ENCODE measurements at places on chromosomes 4 and X.

DNA sequence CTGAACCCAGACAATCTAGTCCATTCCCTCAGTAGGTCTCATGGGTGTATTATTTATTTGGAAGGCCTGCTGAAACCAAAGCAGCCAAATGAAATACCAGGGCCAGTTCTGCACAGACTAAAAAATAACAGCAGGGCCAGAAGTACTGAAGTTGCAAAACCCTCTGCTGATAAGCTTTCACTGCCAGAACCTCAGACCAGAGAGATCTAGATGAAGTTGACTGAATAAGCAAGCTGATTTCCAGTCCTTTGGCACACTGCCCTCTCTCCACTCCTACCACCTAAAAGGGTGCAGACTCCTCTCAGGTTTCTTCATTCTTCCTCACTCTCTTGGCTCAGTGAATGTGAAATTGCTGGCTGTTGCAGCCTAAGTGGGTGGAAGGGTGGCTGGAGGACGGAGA is 276.7 kb upstream of the KLF3 start:
- DNase-seq, result no peak

DNA sequence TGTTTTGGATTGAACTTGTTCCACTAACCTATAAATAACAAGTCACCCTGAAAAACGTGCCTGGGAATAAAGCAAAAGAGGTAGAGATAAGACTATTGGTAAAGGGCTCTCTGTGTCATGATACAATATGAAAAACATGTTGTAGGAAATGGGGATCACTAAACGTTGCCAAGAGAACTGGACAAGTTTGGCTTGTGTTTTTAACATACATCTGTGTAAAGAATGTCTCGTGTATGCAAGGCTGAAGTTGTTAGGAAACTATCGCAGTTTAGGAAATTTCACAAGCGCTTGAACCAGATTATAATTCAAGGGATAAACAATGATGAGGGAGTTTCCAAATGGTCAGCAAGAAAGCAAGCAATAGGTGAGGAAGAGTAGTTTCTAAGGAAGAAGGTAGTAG is 655.8 kb downstream of the PCDH7 start:
- no peak for DNase-seq

GRCh38 chr4:89078300-89078699 is 21.3 kb upstream of the FAM13A start:
- no peak for DNase-seq

DNA sequence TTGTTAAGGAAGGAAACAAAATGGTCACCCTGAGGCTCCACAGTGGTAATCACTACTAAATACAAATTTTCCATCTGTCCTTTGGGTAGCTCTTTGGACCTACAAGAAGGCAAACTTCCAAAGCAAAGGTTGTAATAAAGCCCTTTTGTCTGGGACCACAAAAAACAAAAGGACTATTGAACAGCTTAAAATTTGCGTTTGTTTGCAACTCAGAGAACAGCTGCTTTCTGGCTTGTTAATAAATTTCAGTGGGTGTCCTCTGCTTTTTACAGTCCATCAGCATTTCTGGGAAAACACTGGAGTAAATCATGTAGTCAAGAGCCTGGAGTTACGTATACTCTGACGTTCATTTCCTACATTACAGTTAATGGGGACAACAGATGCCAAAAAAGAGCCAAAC is 439.7 kb upstream of the DIAPH2 start:
- DNase-seq, result no peak

DNA sequence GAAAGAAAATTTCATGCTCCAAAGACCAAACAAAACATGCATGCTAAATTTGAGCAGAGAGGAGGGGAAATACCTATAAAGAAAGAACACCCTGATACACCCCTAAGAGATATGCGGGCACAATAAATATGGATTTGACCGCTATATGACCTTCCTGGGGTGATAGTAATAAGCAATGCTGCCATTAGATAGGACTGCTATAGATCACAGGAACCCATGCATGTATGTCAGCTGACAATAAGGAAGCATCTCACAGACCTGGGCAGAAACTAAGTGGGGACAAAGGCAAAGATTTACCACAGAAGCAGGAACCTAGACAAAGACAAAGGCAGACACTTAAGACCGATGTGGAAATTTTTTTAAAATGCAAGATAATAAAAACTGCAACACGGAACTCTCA is 21.3 kb downstream of the ZNF721 start:
- no peak for DNase-seq

DNA sequence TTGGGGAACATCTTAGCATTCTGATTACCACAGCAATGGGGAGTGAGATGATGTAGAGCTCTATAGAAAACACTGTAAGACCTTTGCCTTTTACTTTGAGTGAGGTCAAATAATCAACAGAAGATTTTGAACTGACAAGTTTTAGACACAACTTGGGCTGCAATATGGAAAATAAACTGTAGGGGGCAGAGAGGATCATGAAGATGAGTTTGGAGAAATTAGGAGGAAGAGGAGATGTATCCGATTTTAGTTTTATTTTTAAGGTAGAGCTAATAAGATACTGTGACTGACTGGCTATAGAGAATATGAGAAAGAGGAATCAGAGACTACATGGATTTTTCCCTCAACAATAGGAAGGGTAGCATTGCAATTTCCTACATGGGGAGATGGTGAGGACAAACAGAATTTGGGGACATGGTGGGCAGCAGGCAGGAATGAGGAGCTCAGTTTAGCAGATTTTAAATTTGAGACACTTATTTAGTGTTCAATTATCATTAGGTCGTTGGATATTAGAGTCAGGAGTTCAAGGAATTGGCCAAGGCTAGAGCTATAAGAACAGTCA is 563.1 kb downstream of the INPP4B start:
- DNase-seq, result peak; percentile 43

DNA sequence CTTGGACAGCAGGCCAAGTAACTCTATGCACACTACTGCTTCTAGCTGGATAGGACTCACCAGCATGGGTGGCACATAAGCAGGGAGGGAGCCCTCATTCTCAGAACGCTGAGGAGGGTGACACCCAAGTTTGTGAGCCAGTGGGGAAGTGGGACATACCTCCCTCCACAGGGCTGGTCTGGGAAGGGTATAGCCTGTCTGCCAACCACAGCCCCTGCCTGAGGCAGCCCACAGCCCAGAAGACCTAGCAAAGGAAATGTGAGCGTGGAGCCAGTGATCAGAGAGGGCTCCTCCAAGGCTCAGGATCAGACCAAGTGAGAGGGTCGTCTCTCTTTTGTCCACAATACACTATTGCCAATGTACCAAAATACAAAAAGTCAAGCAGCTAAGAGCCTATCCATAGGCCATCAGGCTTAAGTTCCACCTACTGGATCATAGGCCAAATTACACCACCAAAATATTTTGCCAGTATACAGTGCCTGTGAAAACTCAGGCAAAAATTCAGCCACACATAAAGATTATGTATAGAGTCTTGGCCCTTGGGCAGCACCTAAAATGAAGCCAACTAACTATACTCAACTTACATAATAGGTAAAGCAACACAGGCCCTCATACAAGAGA is 1203.1 kb downstream of the PCDH18 start:
- no peak for DNase-seq

GRCh38 chr4:13322681-13323101 is 161.4 kb downstream of the RAB28 start:
- DNase-seq, result no peak

DNA sequence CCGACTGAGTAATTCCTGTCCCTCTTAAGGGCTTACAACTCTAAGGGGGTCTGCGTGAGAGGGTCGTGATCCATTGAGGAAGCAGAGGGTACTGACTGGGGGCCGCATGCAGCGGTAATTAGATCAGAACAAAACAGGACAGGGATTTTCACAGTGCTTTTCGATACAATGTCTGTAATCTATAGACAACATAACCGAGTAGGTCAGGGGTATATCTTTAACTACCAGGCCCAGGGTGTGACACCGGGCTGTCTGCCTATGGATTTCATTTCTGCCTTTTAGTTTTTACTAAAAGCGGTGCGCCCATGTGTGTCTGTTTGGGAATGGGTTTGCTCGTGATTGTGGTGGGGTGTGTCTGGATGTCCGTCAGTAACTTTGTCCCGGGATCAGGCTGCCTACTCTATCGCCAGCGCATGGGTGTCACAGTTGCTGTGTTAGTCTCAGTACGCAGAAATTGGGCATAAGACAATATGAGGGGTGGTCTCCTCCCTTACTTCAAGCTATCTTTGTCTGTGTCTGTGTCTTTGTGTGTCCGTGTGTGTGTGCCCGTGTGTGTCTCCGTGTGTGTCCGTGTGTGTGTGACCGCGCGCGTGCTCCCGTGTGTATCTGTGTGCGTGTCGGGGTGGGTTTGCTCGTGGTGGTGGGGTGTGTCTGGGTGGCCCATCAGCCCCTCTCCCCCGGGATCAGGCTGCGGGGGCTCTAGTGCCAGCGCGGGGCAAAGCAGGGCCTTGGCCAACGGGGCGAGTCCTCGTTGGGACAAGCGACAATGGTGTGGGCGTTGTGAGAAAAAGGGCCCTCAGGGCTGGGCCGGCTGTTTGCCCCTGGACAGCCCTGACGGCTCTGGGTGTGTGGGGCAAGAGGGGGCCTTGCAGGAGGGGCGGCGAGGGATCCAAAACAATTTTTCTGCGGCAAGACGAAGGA is 10.4 kb downstream of the FRG2 start:
- no peak for DNase-seq

GRCh38 chr4:38008571-38009021 is 48.4 kb downstream of the PTTG2 start:
- DNase-seq, result no peak
